ENCODE measurements at places on chromosomes 12 and 14.
A peak's percentile ranks its signal among the peaks of the same experiment; 100 is the strongest.

- DNase-seq: no peak
Measured at GRCh38 chr12:14920475-14921126, 17.7 kb downstream of the ERP27 start.

- peak; percentile 26 for DNase-seq
Measured at GRCh38 chr12:464484-465267, 4.9 kb downstream of the B4GALNT3 start.

DNA sequence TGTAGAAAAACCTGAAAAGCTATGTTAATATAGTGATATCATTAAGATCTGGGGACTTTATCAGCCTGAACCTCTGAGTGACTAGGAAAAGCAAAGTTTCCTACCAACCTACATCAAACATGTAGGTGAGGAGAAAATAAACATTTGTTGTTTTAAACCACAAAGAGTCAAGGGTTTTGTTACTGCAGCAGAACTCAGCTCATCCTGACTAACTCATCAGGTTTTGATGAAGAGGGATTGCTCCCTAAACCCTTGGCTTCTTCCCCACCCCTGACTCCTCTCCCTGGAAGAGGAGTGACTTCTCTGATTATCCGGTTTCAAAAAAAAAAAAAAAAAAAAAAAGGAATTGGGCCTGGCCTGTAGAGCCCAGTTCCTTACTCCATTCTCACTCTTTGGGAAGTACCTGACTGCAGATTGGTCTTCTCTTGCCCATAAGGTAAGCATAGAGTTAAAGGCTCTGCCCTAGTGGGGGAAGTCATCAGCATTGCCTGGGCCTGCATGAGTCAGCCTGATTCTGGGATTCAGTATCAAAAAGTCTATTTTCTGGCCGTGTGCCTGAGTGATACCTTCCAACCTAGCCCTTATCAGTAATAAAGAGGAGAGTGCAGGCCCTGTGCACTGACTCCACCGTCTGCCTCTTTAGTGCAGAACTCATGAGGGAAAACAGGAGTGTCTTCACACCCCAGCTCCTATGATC, 16.9 kb downstream of the BDKRB1 start:
- DNase-seq: no peak

DNA sequence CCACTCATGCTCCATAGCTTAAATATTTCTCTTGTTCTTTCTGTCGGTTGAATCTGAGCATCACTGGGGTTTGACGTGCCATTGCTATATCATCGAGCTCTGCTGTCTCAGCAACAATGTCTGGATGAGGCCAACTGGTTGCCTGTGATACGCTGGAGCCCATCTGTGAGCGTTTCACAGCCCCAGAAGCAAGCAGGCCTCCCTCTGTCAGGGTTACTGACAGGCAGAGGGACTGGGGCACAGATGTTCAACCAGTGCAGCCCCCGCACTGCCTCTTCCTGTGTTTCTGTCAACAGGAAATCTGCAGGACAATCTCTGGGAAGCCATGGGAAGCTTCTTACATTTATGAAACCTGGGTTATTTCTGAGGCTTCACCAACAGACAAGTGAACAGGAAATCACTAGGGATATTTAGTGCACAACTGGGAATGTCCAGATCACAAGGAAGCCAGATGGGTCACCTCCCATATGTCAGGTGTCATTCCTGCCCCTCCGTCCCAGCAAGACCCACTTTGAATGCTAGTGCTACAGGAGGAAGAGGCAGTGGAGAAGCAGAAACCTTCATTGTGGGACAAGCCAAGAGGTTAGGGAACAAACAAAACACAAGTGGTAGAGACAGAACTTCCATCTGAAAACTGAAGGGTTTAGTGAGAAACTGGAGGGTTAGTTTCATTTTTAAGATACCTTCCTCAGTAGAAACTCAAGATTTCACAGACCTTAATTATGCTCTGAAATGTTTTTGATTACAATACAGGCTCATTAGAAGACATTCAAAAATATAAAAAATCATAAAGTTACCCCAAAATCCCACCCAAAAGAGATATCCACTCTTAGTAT, 24.1 kb downstream of the DMAC2L start:
- peak; percentile 34 for DNase-seq

DNA sequence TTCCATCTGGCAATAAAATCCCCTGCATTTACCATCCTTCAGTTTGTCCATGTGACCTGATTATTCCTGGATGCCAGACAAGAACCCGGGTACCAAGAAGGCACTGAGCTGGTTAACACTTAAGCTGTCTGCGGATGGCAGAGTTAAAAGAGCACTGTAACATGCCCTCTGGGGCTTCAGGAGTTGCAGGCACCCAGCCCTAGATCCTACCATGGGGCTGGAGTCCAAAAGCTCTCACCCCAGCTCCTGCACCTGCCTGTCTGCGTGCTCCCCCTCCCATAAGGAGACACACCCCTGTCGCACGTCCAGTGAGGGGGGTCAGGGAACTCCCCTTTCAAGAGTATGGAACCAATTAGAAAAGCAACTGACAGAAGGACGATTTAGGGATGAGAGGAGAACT, 14.6 kb upstream of the FBXO34 start:
- no peak for DNase-seq

- no peak for DNase-seq
Measured at GRCh38 chr12:54207539-54208294, 18.9 kb upstream of the SMUG1 start.

- peak; percentile 14 for DNase-seq
Measured at GRCh38 chr12:43348221-43348620, 203.8 kb downstream of the ADAMTS20 start.

DNA sequence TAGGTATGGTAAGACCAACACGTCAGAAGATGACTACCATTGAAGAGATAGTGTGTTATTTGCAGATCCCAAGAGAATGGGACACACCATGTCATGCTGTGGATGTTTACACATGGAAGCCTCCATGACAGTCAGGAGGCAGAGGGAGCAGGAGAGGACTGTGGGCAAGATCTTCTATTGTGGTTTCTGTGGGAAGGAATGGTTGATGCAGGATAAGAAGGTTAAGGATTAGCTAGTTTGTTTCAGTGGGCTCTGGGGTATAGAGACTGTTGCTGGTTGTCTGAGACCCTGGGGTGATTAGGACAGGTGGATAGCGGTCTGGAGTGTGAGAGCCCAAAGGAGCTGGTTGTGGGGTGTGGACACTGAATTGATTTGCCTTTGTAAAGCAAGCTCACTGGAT, 23.3 kb downstream of the TAS2R7 start:
- no peak for DNase-seq

Measured in fibroblast of lung (primary cell).